Smooth muscle cell of trachea (primary cell): ENCODE measurements at places on chromosomes 3 and 15. TPM values are rescaled to one million over a fixed set of nuclear protein-coding genes. Genes with fewer than 3 reads are reported as not detected.

The RAB6B gene
- total RNA-seq: 0.44 and 1.2 TPM in 2 replicates

The ITIH1 gene
- not detected in 2 replicates for total RNA-seq

The SLC24A5 gene
- not detected in 2 replicates for total RNA-seq

The TM4SF4 gene
- total RNA-seq: 0.15 and 1.5 TPM in 2 replicates

The CISH gene
- total RNA-seq: 0.73 and 1.3 TPM in 2 replicates

The SLC6A20 gene
- total RNA-seq: under 0.01 TPM in 1 of 2 replicates, not detected in the other
